ENCODE measurements at places on chromosomes 3 and 15.

- DNase-seq: no peak
These were observed 10.6 kb downstream of the TRH start for GRCh38 chr3:129985113-129985512.

DNA sequence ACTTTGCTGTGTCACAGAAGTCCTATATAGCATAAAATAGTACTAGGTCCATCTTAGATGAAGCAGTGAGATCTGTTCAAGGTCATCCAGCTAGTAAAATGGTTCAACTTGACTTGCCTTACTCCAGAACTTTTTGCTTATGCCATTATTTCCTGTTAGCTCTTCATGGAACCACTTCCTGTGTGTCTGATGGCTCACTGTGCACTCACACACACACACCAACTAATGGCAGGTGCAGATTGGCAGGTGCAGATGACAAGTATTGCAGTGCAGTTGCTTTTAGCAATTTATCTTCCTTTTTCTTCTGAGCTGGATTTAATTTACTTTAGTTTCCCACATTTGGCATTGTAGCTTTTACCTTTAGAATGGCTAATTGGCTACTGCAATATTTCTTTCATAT, 29.8 kb downstream of the GOLGA8S start:
- no peak for DNase-seq

DNA sequence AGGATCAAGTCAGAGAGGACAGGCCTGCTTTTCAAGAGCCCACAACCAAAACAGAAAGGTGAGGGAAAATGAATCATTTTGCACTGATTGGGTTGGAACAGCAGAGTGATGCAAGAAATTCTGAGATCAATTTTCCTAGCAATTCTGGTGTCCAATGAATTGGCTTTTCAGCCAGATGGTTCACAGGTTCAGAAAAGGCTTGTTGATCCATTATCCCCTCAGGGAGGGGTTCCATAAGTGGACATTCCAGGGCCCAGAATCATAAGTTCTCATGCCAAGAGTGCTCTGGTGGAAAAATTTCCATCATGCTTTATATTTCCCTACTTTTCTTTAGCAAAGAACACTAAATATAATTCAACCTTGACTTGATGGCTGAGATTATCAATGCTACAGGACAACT, 16.2 kb downstream of the RBP2 start:
- DNase-seq: no peak

DNA sequence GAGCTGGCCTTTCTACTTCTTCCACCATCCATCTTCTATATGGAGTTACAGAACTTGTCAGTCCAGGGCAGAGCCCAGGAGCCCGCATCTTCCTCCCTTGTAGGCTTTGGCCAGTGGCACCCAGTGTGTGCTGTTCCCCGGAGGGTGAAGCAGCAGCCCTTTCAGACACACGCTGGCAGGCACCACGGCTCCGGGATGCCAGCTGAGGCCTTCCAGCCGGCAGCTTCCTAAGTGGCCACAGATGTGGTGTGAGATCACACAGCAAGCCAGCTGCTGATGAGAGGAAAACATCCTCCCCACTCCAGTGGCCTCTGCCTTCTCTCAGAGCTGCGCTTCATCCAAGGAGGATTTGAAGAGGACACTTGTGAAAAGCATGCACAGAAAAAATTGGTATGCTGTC, 24.1 kb downstream of the CRABP1 start:
- DNase-seq: no peak

- no peak for DNase-seq
These were observed 3.5 kb downstream of the HEXA start for GRCh38 chr15:72372361-72372760.

- DNase-seq: no peak
These were observed 11.2 kb downstream of the PTH1R start for GRCh38 chr3:46888705-46889104.

GRCh38 chr3:45642731-45643152, 46.5 kb upstream of the SACM1L start:
- no peak for DNase-seq

DNA sequence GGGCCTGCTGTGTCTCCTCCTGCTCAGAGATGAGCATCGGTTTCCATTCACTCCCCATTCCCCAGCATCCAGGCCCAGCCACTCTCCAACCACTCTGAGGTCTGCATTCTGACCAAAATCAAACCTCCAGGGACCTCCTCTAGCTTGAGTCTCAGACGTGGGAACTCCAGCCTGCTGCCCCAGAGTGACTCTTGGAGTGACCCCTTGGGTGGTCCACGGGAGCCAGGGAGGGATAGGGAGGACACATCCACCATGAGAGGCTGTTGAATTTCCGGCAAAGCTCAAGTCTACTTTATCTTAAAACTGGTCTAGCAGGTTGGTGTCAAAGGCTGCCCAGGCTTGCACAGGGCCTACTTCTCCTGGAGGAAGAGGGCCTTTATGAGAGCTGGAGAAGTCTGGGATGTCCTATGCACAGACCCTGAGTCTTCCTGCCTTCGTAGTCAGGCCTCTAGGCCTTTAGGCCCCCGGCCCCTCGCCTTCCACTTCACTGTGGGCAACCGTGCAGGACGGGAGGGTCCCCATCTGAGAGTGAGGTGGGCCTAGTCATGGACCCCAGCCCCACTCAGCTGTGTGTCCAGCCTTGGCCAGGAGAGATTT, 8.9 kb downstream of the CISH start:
- no peak for DNase-seq

DNA sequence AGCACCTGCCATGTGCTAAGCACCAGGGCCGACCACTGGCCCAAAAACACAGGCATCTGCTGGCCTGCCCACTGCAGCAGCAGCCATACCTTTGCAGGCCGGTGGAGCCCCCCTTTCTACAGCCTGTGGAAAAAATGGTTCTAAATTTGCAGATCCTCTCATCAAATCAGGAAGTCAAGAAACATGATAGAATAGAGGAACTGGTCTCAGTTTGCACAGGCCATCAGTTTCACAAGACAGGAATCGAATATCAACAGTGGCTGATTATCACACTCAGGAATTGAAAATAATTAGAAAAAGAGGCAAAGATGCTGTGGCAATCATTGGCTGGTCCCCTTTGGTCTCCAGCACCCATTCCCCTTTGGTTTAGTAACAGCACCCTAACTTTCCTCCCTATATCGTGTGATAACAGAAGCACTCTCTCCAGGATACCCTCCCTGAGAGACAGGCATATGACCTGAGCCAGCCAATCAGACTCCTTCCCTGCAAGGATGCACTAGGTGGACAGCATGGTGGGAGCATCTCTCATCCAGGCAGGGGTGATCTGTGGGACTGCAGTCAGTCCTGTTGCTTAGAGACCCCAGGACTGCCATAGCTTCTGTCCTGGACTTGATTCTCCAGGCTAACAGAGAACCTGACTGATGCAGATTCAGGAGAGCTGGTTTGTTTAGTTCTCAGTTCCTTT, 3.5 kb upstream of the PAK6 start:
- DNase-seq: no peak

- no peak for DNase-seq
These were observed 127.3 kb upstream of the THBS1 start for GRCh38 chr15:39453620-39454019.

DNA sequence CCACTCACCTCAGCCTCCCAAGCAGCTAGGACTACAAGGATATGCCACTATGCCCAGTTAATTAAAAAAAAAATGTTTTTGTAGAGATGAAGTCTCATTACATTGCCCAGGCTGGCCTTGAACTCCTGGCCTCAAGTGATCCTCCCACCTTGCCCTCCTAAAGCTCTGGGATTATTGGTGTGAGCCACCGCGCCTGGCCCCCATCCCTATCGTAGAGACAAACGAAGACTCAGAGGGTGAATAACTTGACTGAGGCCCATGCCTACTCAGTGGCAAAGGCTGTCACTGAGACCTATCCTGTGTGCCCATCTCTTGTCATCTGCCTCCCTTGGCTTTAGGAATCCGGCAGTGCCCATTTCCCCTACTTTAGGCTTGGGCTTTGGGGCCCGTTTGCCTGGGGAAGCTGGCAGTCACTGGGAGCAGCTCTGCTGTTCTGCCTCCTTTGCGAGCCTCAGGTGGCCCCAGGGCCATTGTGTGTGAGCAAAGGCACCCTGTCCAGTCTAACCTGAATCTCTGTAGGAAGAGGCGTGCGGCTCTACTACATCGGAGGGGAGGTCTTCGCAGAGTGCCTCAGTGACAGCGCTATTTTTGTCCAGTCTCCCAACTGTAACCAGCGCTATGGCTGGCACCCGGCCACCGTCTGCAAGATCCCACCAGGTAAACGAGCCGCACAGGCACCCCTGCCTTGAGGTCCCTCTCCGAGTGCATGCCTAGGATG, 70.1 kb downstream of the AAGAB start:
- DNase-seq: no peak

DNA sequence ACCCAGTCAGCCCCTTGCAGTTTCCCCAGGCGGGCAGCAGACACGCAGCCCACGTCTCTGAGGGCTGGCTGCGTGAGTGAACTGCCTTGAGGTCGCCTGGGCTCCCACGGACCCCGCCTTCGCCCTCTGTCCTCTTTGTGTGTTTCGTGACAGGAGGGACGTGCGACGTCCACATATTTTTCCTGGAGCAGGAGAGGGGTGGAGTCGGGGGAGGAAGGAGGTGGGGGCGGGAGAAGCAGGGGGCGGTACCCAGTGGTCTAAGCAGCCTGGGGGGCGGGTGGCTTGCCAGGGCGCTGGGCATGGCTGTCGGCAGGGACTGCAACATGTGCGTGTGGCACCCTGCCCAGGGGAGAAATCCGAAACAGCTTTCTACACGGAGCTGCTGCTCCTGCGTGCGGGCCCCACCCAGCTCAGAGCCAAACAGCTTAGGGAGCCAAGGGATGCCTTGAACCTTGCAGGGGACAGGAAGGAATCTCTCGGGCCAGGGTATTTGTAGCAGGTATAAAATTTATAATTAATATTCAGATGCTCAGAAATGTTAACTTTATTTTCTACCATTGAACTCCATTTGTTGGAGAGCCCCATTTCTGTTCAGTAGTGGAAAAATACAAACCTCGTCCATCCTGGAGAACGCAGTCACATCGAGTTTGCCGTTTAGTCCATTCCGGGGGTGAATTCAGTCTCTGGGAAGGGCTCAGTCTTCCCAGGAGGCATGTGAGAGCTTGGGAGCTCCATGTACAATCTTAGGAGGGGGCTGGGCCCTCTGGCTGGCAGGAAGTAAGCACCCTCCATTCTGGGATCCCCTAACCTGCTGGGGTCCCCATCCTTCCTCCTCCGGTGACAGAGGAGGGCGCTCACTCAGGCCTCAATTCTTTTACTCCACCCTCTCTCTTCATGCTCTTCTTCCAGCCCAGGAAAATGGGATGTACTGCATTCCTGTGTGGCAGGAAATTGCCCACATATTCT, 79.1 kb upstream of the MEF2A start:
- DNase-seq: no peak

- no peak for DNase-seq
These were observed 66.5 kb upstream of the RNU6-1 start for GRCh38 chr15:67906382-67906781.

DNA sequence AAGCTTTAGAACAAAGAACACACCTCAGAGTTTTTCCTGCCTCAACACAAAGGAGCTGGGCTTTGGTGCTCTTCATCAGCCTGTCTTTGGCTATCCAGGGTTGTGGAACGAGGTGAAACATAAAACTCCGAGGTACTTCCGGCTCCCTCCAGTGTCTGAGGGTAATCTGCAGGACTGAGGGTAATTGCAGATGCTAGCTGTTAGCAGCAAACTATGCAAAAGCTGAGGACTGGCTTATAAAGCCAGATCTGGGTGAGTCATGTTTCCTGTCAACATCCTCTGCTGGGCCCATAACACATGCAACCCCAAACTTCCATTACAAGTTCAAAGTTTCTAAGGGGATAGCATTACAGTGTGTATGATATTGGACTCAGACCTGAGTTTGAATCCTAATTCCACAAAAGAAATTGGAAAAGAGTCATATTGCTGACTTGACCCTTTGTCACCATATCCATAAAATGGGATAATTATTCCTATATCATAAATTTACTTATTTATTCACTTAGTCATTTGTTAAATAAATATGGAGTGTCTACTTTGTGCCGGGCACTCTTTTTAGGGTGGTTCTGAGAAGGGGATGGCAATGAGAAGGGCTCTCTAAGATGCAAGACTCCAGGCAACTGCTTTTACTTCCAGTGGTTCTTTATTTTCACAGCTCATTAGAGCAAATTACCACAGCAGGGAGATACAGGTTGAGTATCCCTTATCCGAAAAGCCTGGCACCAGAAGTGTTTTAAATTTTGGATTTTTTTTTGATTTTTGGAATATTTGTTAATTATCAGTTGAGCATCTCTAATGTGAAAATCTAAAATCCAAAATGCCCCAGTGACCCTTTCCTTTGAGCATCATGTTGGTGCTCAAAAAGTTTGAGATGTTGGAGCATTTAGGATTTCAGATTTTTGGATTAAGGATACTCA, 9.5 kb upstream of the TRIM69 start:
- DNase-seq: peak; percentile 60

- no peak for DNase-seq
These were observed at the start of gene CAMKV for GRCh38 chr3:49869525-49870126. Gene CAMKV (minus strand): TSS chr3:49869906. CDS start chr3:49862388, 7,518 bp downstream.

DNA sequence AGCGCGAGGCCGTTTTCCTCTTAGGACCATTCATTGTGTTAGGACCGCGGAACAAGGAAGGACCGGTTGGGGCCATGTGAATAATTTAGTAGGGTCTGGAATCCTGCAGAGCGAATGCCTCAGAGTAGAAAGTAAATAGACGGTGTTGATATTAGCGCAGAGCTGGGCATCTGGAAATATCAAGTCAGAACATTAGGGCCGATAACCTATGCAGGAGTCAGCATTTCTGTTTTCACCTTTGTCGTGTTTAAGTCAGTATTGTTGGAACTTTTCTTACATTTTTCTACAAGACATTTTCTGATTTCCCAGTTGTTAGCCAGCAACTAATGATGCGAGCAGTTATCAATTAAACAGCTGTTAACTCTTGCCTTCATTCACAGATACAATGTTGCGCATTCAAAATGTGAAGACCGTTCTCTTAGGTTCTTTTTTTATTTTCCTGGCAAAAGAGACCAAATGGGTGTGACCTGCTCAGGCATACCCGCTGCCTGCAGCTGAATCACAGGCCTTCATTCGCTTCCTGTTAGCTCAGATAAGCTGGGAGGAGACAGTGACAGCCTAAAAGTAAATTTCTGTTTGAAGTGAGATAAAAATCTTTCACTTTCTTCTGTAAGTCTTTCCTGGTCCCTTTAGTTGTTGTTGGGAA, 966 bp upstream of the PKM start:
- no peak for DNase-seq

GRCh38 chr15:93246266-93247242, 157.5 kb upstream of the RGMA start:
- DNase-seq: no peak
